Substantia nigra (tissue), 51 donors: ENCODE measurements at places on chromosomes 13 and 19.

- DNase-seq, result no peak
These were observed 267.2 kb downstream of the PCDH9 start for GRCh38 chr13:66962953-66963352.

- DNase-seq, result no peak
These were observed 3.8 kb downstream of the LGI4 start for GRCh38 chr19:35130761-35131720.

- DNase-seq, result no peak
These were observed 870.8 kb downstream of the SLITRK5 start for GRCh38 chr13:88541994-88542393.

DNA sequence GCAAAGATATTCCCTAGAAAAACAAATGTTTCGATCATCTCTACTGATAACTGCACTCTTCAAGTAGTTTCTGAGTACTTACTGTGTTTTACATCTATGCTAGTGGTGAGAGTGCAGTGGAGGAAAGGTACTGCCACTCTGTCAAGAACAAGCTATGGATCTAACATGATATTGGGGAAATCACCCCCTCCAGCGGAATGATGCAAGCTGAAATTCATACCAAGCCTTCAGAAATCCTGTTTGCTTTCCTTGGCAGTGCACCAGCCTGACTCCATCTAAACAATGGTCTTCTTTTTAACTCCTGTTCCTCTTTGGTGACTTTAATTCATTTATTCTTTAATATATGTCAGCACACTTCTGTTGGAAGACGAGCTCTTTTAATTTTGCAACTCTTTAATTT is 238.0 kb downstream of the PCDH9 start:
- peak; percentile 5 for DNase-seq

- no peak for DNase-seq
These were observed 55.4 kb downstream of the FOXO1 start for GRCh38 chr13:40611004-40611403.

DNA sequence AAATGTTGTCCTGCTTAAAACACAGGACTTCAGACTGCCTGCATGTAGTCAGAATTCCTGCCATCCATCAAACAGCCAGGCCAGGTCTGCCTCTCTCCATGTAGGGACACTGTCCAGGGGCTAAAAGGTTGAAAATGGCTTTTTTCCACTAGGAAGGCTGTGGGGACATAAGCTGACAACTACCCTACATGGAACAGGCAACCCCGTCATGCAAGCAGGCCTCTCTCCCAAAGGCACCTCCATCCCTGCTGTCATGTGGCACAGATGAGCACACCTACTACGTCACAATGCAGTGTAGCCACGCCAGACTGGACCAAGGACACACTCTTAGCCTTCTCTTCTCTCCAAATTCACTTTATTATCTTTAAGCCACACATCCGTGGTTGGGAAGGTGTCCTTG is 40.8 kb downstream of the LATS2 start:
- no peak for DNase-seq

DNA sequence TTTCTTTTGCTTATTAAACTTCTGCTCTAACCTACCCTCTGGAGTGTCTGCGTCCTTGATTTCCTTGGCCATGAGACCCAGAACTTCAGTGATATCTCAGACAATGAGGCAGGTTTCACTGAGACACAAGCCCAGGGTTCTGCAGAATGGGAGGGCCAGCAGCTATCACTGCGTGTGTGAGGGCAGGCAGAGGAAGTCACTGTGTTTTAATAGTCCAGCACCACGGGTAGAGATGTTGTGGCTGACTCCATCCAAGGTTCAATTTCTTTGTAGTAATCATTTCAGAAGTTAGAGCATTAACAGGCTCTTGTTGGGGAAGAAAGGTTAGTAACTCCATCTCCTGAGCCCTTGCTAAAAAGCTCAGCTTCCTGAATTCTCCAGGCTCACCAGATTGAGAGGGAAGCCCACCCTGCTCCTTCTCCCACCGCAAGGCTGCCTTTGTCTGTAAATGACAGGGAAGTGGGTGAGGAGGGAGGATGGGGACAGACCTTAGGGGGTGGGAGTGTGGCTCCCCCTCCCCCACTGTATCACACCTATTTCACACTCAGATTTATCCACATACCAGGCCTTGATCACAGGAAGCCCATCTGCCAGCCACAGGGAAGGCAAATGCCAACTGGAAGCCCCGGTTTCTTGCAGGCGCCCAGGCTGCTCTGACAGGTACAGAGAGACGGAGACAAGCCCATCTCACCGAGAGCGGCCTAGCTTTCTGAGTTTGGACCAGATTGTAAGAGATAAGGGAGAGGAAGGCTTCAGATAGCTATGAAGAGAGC is 2.1 kb downstream of the C19orf12 start:
- no peak for DNase-seq

- DNase-seq, result no peak
These were observed 671 bp downstream of the MCOLN1 start for GRCh38 chr19:7522923-7523667.

- DNase-seq, result no peak
These were observed 239.8 kb downstream of the COG6 start for GRCh38 chr13:39895254-39895653.

- DNase-seq, result no peak
These were observed 320.1 kb upstream of the SLC10A2 start for GRCh38 chr13:103386341-103386740.

DNA sequence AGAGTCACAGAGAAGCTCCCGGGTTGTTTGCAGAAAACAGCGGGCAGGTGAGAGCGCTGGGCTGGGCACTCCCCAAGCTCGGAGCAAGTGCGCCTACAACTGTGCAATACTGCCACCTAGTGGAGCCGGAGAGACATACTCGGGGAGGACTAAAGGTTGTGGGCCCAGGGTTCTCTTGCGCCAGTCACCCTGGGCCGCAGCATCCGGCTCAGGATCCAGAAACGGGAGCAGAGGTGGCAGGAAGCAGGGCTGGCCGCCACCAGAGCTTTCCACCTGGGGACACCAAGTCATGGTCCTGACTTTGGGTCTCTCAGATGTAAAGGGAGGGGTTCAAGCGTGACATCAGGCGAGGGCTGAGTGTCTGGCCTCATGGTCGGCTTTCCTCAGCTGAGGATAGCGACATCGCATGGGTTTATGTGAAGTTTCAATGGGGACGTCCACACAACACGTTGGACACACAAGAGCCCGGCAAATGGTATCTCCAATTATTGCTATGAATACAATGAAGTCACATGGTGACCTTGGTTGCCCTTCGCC is 11.2 kb upstream of the KLK4 start:
- peak; percentile 70 for DNase-seq

GRCh38 chr19:17391371-17392151 is 2.4 kb downstream of the CCDC194 start:
- no peak for DNase-seq

- no peak for DNase-seq
These were observed 187.0 kb upstream of the KL start for GRCh38 chr13:32829269-32829668.

DNA sequence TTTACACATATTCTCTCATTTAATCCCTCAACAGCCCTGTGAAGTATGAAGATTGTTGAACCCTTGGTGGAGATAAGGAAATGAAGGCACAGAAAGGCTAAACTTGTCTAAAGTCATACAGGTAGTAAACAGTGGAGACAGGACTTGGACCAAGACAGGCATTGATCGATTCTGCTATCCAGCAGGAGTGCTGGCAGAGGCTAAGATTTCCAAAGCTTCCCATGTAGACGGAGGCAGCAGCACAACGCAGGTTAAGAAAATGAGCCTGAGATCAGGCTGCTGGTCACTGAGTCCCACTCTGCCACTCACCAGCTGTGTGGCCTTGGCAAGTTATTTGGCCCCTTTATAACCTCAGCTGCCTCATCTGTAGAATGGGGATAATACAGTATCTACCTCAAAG is 85.4 kb upstream of the SLC15A1 start:
- no peak for DNase-seq

DNA sequence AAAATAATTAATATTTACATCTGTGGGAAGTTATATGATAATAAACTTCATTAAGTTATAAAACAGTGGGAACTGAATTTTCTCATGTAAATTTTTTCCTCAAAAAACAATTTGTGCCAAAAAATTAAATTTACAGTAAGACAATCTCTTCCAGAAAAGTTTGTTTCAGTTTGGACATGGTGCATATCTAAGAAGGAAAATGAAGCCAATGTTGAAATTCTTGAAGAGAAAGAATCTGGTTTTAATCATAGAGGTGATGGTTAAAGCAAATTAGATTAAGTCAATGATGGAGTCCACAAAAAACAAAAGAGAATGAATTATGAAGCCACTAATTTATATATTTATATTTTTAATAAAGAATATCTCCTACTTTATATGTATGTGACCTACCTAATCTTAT is 457.2 kb upstream of the SLITRK1 start:
- no peak for DNase-seq

DNA sequence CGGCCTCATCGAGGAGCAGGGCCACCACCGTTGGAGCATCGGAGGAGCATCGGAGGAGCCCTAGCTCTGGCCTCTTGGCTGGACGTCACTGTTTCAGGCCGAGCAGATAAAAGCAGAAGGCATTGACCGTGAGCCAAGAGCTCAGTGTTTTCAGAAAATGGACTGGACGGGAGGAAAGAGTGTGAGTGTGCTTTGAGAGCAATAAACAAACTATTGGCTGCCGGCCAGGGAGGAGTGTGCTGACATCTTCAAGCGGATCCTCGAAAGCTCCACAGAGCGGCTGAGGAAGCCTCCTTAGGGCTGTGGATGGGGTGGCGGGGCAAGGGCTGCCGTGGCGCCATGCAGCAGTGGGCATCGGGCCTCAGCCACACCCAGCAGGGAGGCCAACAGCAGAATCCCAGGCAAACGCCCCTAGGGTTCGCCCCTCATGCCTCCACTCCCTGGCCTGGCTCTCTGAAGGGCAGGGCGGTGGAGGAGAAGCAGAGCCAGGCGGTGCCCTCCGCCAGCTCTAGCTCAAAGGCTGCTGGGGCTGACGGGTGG is 41.8 kb downstream of the IRS2 start:
- peak; percentile 35 for DNase-seq

GRCh38 chr13:47976325-47976724 is 24.7 kb downstream of the SUCLA2 start:
- no peak for DNase-seq

GRCh38 chr19:48147597-48148175 is 22.5 kb downstream of the LIG1 start:
- DNase-seq, result no peak

- no peak for DNase-seq
These were observed 887 bp downstream of the SIPA1L3 start for GRCh38 chr19:37907735-37908455.

- DNase-seq, result no peak
These were observed 898.9 kb upstream of the MIR17HG start for GRCh38 chr13:90448466-90449037.

DNA sequence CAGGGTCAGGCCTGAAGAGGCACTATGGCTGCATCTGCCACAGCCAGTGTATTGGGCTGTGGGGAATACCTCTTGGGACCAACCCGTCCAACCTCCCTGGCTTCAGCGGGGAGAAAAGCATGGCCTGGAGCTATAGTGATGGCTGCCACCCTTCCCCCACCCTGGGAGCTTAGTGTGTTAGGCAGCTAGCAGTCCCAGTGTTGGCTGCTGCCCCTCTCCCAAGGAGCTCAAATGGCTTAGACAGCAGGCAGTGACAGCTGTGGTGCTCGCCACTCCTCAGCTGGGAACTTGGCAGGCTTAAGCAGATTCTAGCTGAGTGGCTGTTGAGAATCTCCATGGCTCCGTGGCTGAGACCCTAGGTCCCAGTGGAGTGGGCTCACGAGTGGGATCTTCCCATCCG is 19.7 kb downstream of the ACOD1 start:
- no peak for DNase-seq

GRCh38 chr13:94419304-94419924 is 60.1 kb downstream of the DCT start:
- DNase-seq, result no peak

- no peak for DNase-seq
These were observed 2.5 kb downstream of the ICAM5 start for GRCh38 chr19:10292206-10292788.
